ENCODE measurements at places on chromosomes 7 and 10. TPM values are rescaled to one million over a fixed set of nuclear protein-coding genes. Genes with fewer than 3 reads are reported as not detected.

DNA sequence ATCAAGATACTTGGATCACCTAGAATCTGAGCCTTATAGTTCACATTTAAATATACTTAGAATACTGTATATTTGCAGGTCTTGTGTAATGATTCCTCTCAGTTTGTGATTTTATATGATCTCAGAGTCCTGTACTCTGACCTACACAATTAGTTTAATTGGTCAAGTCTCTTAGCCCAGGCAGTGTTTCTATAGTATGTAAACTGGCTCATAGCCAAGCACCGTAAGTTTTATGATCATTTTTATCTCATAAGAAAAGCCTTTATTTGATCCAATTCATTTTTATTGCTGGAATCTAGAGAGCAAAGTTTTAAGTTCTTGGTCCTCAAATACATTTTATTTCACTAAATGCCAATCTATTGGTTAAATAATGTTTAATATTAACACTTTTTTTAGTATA is 242.2 kb downstream of the MALRD1 start:
- no peaks in the 10 kb centered on the region for H3K36me3 ChIP-seq
- no peak overlapping the region for H3K27ac ChIP-seq
- no peak for DNase-seq

- H3K36me3 ChIP-seq: no peaks in the 10 kb centered on the region
- no peaks in the 10 kb centered on the region for H3K27me3 ChIP-seq
- H3K4me3 ChIP-seq: peak overlapping the region; percentile 68
- H3K4me1 ChIP-seq: no peaks in the 10 kb centered on the region
- no peak for DNase-seq
Measured at GRCh38 chr10:102394801-102395399, 605 bp upstream of the NFKB2 start.

The ANKRD61 gene
- not detected for total RNA-seq

The NEUROD6 gene
- not detected for total RNA-seq

The SPDYE2B gene
- not detected for total RNA-seq

DNA sequence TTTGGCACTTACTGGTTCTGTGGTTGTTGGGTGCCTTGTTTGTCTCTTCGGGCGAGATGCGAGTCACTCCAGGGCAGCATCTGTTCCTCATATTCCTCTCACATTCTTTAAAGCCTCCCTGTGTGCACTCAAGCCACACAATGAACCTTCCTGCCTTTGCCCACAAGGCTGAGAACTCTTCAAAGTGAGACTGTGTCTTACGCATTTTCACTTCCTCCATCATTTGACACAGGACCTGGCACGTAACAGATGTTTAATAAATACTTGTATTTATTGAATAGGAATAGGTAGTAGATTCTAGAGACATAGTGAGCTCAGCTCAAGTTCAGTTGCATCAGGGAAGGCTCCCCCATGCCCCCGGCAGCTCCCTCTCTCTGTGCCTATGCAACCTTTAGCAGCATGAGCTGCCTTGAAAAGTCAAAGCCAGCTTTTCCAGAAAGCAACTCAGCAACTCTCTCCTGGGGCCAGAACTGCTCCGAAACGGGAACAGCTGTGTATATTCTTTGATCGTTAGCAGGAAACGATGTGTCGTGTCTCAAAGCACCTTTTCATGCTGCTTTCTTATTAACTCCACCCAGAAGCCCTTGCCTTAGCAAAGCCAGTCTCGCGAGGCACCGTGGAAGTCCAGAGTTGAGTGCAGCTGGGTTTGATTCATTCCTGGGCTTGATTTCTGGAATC is 97.5 kb downstream of the PFKFB3 start:
- H3K27ac ChIP-seq: peak overlapping the region; percentile 75
- H3K4me1 ChIP-seq: no peaks in the 10 kb centered on the region
- H3K27me3 ChIP-seq: no peaks in the 10 kb centered on the region
- no peak overlapping the region for H3K4me3 ChIP-seq

GRCh38 chr7:140638173-140638791 is 2.3 kb downstream of the DENND2A start:
- no peaks in the 10 kb centered on the region for H3K4me1 ChIP-seq
- H3K36me3 ChIP-seq: no peaks in the 10 kb centered on the region
- no peak overlapping the region for H3K27ac ChIP-seq
- no peak overlapping the region for H3K4me3 ChIP-seq
- H3K27me3 ChIP-seq: no peaks in the 10 kb centered on the region

GRCh38 chr10:3033925-3034324 is 33.4 kb upstream of the PFKP start:
- no peaks in the 10 kb centered on the region for H3K36me3 ChIP-seq
- H3K27ac ChIP-seq: no peak overlapping the region
- H3K4me1 ChIP-seq: no peaks in the 10 kb centered on the region
- H3K4me3 ChIP-seq: no peak overlapping the region
- no peak for DNase-seq

- no peak overlapping the region for H3K27ac ChIP-seq
- peaks cover 20% of the 10 kb centered on the region for H3K4me1 ChIP-seq
- H3K36me3 ChIP-seq: no peaks in the 10 kb centered on the region
- DNase-seq: no peak
Measured at GRCh38 chr7:77796960-77797359, 1.3 kb downstream of the TMEM60 start.

DNA sequence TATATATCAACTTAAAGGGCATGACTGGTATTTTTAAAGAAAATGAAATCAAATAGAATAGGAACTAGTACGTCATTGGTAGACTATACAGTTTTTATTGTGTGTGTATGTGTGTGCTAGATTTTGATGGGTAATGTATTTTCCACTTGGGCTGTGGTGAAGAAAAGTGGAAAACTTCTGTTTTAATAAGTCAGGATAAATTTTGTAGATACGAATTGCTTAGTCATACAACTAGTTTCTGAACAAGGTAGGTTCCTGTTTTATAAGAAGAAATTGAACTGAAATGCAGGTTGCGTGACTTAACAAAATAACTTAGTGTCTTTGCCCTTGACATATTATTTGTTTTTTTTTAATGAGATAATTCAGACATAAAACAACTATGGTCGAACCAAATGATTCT is 24.3 kb downstream of the UBN2 start:
- no peak overlapping the region for H3K27ac ChIP-seq
- H3K27me3 ChIP-seq: no peaks in the 10 kb centered on the region
- H3K4me3 ChIP-seq: no peak overlapping the region
- H3K4me1 ChIP-seq: no peaks in the 10 kb centered on the region
- H3K36me3 ChIP-seq: no peaks in the 10 kb centered on the region

The ECHS1 gene
- 32.4 TPM for total RNA-seq

- H3K4me1 ChIP-seq: peaks cover 24% of the 10 kb centered on the region
- peak overlapping the region; percentile 88 for H3K4me3 ChIP-seq
- peak; percentile 36 for DNase-seq
- no peaks in the 10 kb centered on the region for H3K36me3 ChIP-seq
- peak overlapping the region; percentile 96 for H3K27ac ChIP-seq
Measured at GRCh38 chr10:18658271-18659124, 733 bp upstream of the ARL5B start.

- peaks cover 15% of the 10 kb centered on the region for H3K4me1 ChIP-seq
- no peaks in the 10 kb centered on the region for H3K36me3 ChIP-seq
- DNase-seq: no peak
- H3K27me3 ChIP-seq: no peaks in the 10 kb centered on the region
Measured at GRCh38 chr10:61169294-61169693, 225.3 kb upstream of the RHOBTB1 start.

GRCh38 chr7:30428246-30429155 is 50.1 kb downstream of the NOD1 start:
- H3K4me3 ChIP-seq: no peak overlapping the region
- DNase-seq: no peak
- H3K27me3 ChIP-seq: no peaks in the 10 kb centered on the region

- no peaks in the 10 kb centered on the region for H3K27me3 ChIP-seq
- no peak overlapping the region for H3K4me3 ChIP-seq
- H3K4me1 ChIP-seq: no peaks in the 10 kb centered on the region
- H3K36me3 ChIP-seq: no peaks in the 10 kb centered on the region
- DNase-seq: no peak
- no peak overlapping the region for H3K27ac ChIP-seq
Measured at GRCh38 chr7:81725003-81725811, 44.6 kb downstream of the HGF start.

The CHAT gene
- total RNA-seq: 0.28 TPM

- H3K4me1 ChIP-seq: no peaks in the 10 kb centered on the region
- H3K27ac ChIP-seq: no peak overlapping the region
- no peaks in the 10 kb centered on the region for H3K27me3 ChIP-seq
- DNase-seq: no peak
- no peak overlapping the region for H3K4me3 ChIP-seq
Measured at GRCh38 chr7:143043391-143043790, 8.8 kb upstream of the OR6V1 start.

GRCh38 chr10:132078746-132079345 is 13.1 kb downstream of the JAKMIP3 start:
- no peaks in the 10 kb centered on the region for H3K4me1 ChIP-seq
- DNase-seq: no peak
- H3K27me3 ChIP-seq: no peaks in the 10 kb centered on the region
- H3K27ac ChIP-seq: no peak overlapping the region
- no peaks in the 10 kb centered on the region for H3K36me3 ChIP-seq

DNA sequence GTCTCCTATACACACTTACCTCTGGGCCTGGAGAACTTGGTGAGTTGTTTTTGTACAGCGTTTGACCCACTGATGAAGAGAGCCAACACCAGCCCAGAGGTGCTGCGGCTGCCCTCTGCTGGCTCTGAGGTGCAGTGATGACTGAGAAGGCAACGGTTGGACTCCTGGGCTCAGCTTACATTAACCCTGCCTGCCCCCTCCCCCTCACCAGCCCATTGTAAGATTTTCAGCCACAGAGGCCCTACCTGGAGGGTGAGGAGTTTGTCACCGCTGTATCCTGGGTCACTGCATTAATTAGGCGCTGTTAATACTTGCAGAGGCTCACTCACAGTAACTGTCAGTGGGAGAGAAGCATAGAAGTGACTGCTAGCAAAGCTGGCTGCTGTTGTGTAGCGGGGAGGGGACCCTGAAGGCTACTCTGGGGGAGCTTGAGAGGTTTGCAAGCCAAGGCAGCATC is 19.0 kb upstream of the ANKRD2 start:
- DNase-seq: no peak
- H3K36me3 ChIP-seq: no peaks in the 10 kb centered on the region
- no peaks in the 10 kb centered on the region for H3K27me3 ChIP-seq

Measured in pancreas (tissue), 10 donors.